ENCODE measurements at places on chromosomes 5 and 9.

DNA sequence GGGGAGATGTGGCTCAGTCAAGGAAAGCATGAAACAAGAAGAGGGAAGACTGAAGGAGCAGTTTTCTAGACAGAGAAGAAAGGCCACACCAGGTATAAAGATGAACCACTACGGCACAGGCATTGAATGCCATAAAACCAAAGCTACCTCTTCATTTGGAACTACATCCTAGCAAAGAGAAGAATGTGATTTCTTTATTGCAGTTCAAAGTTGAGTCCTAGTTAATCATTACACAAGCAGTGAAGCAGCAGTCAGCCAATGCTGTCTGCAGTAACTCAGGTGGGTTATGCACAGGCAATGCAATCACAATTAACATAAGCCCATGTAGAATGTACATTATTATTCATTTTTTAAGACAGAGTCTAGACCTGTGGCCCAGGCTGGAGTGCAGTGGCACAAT is 21.7 kb upstream of the PCAT7 start:
- DNase-seq, result no peak

- no peak for DNase-seq
Observed at GRCh38 chr9:133889584-133890301, 102.4 kb downstream of the VAV2 start.

- DNase-seq, result no peak
Observed at GRCh38 chr9:85522459-85523092, 219.2 kb downstream of the AGTPBP1 start.

- no peak for DNase-seq
Observed at GRCh38 chr5:174301848-174302625, 256.5 kb downstream of the NSG2 start.

GRCh38 chr5:150440948-150441812 is 8.4 kb downstream of the RPS14 start:
- no peak for DNase-seq

DNA sequence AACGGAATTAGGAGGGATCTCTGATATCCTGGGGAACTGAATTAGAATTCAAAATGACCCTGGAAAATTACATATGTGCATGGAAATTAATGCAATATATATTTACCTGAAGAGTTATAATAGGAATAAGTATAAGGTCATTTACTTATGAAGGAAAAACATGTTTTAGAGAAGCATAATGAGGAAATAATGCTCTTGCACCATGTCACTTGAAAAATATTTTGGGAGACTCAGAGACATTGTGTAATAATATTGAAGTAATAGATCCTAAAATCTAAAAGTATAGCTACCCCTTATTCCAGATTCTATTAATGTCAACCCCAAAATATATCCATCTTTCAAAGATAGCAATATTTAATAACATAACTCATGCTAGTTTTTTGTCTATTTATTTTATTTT is 28.4 kb downstream of the SPZ1 start:
- DNase-seq, result no peak

DNA sequence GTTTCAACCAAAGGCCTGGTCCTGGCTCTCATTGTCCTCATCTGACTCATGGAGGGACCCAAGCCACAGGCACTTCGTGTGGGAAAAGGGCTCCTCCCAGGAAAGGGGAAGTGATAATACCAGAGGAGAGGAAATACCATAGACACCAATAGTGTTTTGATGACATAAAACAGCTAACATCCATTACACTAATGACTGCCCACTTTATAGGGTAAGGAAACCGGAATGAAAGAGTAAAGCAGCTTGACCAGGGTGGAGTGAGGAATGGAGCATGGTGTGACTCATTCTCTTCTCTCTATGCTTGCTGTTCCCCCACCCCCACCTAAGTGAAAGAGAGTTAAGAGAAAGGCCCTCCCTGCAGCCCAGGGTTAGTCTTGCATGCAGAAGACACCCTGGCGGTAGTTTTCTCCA is 67.4 kb upstream of the HRH2 start:
- no peak for DNase-seq

GRCh38 chr9:93536874-93537273 is 39.5 kb upstream of the PHF2 start:
- no peak for DNase-seq

GRCh38 chr5:137954131-137954879 is 65.0 kb downstream of the PKD2L2 start:
- DNase-seq, result no peak

- DNase-seq, result no peak
Observed at GRCh38 chr5:93886098-93886806, 144.9 kb upstream of the POU5F2 start.

DNA sequence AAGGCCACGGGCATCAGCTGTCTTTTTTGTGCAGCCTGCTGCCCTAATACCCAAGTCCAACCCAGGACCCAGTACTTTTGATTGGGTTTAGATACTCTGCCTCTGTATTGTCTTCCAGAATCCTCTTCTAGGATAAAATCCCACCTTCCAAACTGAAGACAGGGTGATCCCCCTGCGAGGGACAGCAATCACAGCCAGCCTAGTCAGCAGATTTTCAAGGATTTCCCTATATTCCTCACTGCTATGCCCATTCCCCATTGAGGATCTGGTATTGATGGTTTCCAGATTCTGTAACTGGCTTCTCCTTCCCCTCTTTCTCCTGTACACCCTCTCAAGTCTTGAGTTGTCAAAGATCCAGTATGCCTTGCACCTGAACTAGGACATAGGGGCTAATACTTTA is 389.4 kb downstream of the TRIM36 start:
- no peak for DNase-seq

- DNase-seq, result no peak
Observed at GRCh38 chr5:175867587-175868347, 3.6 kb upstream of the CPLX2 start.

DNA sequence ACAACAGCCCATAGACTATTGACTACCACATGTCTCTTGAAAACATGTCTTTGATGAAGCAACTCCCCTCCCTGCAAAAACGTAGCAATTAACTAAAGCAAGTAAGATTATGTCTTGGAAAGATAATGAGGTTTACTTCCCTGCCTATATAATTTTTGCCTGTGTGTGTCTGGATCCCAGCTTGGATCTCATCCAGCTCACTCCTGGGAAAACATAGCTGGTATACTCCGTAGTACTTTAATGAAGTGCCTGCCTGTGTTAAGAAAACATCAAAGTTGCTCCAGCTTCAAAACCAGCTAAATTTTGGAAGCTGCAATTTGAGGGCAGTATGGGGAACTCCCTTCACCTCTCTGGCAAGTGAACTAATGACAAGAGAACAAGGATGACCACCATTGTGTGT is 182.6 kb upstream of the C9orf72 start:
- no peak for DNase-seq
